LHCN-M2 (cell line): ENCODE measurements at places on chromosomes 11 and 22. TPM values are rescaled to one million over a fixed set of nuclear protein-coding genes. Genes with fewer than 3 reads are reported as not detected.

Gene PRMT3
- 23.5 and 23.8 TPM in 2 replicates for total RNA-seq

Gene OR52A5
- total RNA-seq, result not detected in 2 replicates

Gene ANO9
- total RNA-seq, result not detected in 2 replicates

GRCh38 chr22:18064636-18065035 lies 13.2 kb upstream of the PEX26 start:
- no peak for DNase-seq

Gene TMPRSS4
- not detected in 2 replicates for total RNA-seq

GRCh38 chr11:122659676-122660554 lies 4.4 kb downstream of the UBASH3B start:
- DNase-seq, result no peak

GRCh38 chr22:19169947-19170318 lies 8.6 kb downstream of the SLC25A1 start:
- DNase-seq, result no peak

DNA sequence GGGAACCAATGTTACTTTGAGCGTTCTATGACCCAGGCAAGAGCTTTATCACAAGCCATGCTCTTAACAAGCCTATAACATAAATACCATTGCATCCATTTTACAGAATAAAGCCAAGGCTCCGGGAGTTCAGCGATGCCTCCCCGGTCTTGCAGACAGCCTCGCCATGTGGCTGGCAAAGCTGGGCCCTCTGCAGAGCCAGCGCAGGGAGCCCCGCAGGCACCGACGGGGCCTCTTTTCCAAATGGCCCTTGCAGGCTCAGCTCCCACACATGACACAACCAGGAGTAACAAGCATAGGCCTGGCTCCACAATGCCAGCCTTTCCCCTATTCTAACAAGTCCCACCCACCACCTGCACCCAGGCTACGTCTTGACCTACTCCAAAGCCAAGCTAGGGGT lies 72.2 kb upstream of the TSPAN18 start:
- DNase-seq, result no peak

DNA sequence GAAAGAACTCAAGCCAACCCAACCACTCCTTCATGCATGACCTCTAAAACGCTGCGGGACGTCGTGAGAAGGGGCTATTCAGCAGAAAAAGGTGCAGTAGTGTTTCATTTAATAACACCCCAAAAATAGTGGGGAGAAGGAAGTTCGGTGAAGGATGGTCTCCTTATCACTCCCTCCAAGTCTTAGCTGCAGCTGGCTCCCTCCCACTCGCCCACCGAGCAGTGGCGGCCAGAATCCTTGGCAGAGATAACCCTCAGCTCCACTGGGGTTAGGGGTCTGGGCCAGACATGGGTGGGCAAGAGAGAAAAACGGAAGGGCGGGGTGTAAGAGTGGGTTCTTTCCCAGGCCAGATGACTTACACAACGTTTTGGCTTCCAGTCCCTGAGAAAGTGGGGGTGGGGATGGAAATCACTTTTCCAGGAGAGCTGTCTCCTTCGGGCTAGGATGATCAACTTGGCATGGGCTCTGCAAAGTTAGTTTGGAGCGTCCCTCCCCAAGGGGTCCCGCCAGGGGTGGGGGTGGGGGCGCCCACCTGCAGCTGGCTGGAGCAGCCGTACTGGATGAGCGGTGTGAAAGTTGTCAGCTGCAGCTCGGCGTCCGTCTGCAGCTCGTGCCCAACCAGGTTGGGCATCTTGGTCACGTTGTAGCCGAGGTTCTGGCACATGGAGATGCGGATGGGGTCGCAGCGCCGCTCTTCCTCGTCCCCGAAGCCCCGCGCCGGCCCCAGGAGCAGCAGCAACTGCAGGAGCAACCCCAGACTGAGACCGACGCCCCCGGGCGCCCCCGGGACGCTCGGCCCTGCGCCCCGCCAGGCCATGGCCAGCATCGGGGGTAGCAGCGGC lies 705 bp downstream of the FZD4 start:
- no peak for DNase-seq

Gene TIGD3
- 0.26 and 0.29 TPM in 2 replicates for total RNA-seq

- no peak for DNase-seq
Observed at GRCh38 chr11:64778223-64778472, 194 bp downstream of the SF1 start.

Gene VPREB1
- not detected in 2 replicates for total RNA-seq

DNA sequence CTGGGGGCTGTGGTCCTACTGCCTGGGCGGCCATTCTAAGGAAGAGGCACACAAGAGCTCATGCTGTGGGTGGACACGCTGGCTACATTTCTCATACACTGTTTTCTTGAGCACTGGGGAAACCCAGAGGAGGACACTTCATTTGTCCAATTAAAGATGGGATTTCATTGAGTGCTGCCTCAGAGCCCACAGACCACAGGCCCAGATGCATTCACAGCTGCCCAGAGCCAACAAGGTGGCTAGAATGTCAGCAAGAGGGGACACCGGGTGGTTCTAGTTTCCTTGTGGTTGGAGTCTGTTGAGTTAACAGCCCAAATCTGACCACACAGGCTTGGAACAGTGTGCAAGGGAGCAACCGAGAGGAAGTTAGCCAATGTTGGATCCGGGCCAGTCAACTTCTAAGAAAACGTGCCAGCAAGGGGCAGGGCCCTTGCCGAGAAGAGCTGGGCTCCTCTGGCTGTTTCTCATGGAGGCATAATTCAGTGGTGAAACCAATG lies 35.0 kb upstream of the SORL1 start:
- DNase-seq, result peak; percentile 95
